SJSA1 (cell line): ENCODE measurements at places on chromosomes 3 and 15. TPM values are rescaled to one million over a fixed set of nuclear protein-coding genes. Genes with fewer than 3 reads are reported as not detected.

KY gene
- 0.05 TPM in 1 of 2 replicates, not detected in the other for total RNA-seq

- no peaks in the 10 kb centered on the region for H3K36me3 ChIP-seq
- no peak overlapping the region for H3K4me3 ChIP-seq
- no peak overlapping the region for H3K27ac ChIP-seq
- H3K27me3 ChIP-seq, result no peaks in the 10 kb centered on the region
- DNase-seq, result no peak
Measured at GRCh38 chr15:89058376-89058775, 29.9 kb upstream of the ABHD2 start.

MAGEL2 gene
- not detected in 2 replicates for total RNA-seq

DNA sequence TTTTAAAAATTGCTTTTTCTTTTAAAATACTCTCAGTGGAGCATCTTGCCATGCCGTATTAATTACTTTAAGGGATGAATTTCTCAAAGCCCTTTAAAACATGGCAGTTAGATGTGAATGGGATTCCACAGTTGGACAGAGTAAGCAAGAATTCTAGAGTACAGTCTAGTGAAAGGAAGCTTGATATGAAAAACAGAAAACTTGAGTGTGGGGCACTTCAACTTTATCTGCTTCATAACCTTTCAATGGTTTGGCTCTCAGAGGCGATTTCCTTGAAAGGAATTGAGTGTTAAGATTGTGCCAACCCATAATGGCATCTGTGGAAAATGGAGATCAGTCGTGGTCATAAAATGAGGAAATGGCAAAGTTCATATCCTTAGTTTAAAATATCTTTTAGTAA is 127.7 kb upstream of the SAMMSON start:
- no peak overlapping the region for H3K4me3 ChIP-seq
- no peaks in the 10 kb centered on the region for H3K36me3 ChIP-seq
- H3K27ac ChIP-seq, result no peak overlapping the region
- DNase-seq, result no peak
- H3K27me3 ChIP-seq, result no peaks in the 10 kb centered on the region

DNA sequence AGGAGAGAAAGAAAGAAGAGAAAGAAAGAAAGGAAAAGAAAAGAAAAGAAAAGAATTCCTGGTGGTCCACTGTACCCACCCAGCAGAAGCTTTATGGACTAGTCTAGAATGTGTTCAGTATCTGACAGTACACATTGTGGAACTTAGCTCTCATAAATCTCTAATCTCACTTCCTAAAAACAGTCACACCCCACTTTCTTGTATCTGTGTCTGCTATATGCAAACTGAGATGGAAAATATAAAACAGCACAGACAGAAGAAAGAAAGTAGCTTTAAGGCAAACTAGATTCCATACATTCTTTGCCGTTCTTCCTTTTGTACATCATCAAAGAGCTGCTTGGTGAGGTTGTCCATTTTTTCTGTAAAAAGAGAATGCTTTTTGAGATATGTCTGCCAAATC is 41.1 kb upstream of the GNB5 start:
- no peak overlapping the region for H3K4me3 ChIP-seq
- no peaks in the 10 kb centered on the region for H3K27me3 ChIP-seq
- no peak for DNase-seq
- no peaks in the 10 kb centered on the region for H3K36me3 ChIP-seq
- no peak overlapping the region for H3K27ac ChIP-seq

GRCh38 chr15:57651445-57651844 is 55.1 kb upstream of the POLR2M start:
- H3K27ac ChIP-seq, result no peak overlapping the region
- H3K4me3 ChIP-seq, result no peak overlapping the region
- DNase-seq, result no peak
- no peaks in the 10 kb centered on the region for H3K36me3 ChIP-seq

DNA sequence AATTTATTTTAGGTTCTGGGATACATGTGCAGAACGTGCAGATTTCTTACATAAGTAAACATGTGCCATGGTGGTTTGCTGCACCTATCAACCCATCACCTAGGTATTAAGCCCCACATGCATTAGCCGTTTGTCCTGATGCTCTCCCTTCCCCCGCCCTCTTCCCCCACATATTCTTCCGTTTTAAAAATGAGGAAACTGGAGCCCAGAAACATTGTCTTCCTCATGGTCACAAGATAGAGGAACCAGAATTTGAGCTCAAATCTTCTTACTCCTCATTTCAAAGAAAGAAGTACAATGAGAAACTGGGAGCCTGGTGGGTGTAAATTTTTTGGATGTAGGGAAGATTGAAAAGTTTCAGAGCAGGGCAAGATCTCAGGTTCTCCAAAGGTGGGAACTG is 56.1 kb upstream of the USP3 start:
- H3K27me3 ChIP-seq, result no peaks in the 10 kb centered on the region
- no peak for DNase-seq
- no peaks in the 10 kb centered on the region for H3K36me3 ChIP-seq
- H3K27ac ChIP-seq, result no peak overlapping the region
- no peaks in the 10 kb centered on the region for H3K4me1 ChIP-seq

IL17RE gene
- 0.37 and 0.56 TPM in 2 replicates for total RNA-seq

DNA sequence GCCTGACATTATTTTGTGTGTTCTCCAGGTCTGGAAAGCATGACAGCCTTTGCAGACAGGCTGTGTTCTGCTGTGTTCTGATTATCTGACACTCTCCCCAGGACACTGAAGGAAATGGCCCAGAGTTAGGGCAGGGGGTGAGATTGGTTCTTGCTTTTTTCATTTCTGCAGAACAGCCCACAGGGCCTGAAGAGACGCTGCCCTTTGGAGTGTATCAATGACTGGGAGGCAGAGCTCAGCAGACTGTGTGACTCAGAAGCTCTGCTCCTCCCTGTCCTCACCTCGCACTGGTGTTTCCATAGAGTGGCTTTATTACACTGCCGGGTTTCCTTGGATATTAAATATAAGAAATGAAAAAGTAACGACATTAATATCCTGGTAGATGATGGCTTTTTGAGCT is 523.6 kb downstream of the NTRK3 start:
- no peak for DNase-seq
- H3K4me1 ChIP-seq, result no peaks in the 10 kb centered on the region
- no peak overlapping the region for H3K4me3 ChIP-seq
- no peaks in the 10 kb centered on the region for H3K27me3 ChIP-seq

DNA sequence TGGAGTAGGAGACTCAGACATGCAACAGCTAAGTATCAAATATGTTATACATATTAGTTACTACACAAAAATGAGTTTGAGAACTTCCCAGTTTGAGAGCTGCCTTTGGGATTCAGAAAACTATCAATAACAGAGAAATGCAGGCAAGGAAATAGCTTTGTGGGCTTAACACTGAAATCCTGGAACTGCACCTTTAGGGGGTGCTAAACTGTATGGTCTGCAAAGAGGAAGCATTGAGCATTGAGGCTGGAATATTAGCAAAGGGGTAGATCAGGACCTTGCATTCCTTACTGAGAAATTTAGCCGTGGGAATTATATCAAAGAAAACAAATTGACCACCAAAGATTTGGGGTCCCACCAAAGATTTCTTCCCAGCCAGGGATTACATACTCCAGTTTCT is 580.0 kb downstream of the ZNF385D start:
- H3K4me1 ChIP-seq, result no peaks in the 10 kb centered on the region
- no peak for DNase-seq
- H3K27me3 ChIP-seq, result no peaks in the 10 kb centered on the region

- no peaks in the 10 kb centered on the region for H3K27me3 ChIP-seq
- H3K27ac ChIP-seq, result no peak overlapping the region
- no peaks in the 10 kb centered on the region for H3K36me3 ChIP-seq
- no peak overlapping the region for H3K4me3 ChIP-seq
Measured at GRCh38 chr15:99432271-99433025, 133.3 kb upstream of the MEF2A start.
